IPS-NIHi11 (cell line): ENCODE measurements at places on chromosomes 3 and 15.
A peak's percentile ranks its signal among the peaks of the same experiment; 100 is the strongest.

- peak; percentile 78 for DNase-seq
Measured at GRCh38 chr3:194003114-194004057, 132.6 kb upstream of the HES1 start.

- no peak for DNase-seq
Measured at GRCh38 chr15:66937588-66937987, 127.8 kb upstream of the SMAD3 start.

DNA sequence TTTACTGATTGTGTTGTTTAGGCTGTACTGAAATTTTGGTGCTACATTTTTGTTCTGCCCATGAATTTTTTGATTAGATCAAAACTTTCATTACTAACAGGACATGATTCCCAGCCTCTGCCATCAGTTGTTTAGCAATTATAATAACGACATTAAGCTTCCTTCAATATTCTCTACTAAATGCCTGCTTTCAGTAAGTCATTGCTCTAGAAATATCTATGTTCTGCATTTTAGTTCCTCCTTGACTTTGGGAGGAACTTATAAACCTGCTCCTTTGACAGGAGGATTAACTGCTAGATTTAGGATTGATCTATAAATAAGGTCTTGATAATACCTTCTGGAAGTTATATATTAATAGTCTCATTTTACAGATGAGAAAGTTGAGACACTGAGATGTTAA lies 269.1 kb downstream of the RAP2B start:
- DNase-seq = no peak

GRCh38 chr3:158058495-158059130 lies 47.6 kb downstream of the SHOX2 start:
- no peak for DNase-seq

DNA sequence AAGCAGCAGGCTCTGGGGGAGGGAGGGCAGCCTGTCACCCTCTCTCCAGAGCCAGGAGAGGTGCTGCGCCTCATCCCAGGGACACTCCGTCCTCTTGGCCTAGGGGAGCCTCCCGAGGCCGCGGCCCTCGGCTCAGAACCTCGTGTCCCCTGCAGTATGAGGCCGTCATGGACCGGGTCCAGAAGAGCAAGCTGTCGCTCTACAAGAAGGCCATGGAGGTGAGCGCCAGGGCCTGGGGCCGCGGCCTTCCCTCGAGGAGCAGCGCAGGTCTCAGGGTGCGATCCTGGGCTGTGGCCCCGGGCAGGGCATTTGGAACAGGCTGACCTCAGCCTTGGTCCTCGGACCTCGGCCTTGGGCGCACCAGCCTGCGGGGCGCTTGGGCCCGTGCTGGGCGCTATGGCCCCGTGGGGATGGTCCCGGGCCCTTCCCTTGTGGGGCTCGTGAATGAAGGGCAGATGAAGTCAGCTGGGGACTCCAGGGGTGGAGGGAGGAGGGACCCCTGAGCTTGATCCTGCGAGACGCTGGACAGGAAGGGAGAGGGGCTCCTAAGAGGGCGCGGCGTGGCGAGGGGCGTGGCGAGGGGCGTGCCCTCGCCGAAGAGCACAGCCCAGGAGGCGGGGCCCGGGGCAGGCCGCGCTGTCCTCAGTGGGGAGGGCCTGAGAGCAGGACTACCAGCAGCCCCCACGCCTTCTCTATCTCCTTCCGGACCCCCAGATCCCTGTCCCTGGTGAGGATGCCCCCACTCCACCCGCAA lies 32.9 kb downstream of the PSTPIP1 start:
- peak; percentile 81 for DNase-seq

DNA sequence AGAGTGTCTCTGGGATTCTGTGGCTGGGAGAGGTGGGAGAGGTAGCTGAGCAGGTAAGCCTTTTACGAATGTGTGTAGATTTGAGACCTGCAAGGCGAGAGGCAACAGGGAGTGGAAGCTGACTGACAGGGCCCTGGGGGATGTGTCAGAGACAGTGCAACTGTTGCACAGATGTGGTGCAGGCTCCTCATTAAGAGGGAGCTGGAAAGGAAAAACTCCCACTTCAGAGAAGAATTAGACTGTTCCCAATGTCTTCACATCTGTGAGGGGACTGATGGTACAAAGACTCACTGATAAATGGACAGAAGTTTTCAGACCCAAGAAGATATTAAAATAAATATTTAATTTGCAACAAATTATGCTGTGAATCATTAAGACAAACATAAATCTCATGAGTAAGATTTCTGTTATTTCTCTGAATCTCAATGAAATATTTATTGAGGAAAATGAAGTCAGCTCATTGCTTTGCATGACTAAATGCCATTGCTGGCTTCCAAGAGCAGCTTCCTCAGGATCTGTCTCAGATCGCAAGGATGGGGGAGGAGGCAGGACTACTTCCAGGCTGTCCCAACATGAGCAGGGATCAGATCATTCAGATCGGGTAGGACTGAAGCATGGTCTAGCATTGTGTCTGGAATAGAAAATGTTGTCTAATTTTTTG lies 127.3 kb upstream of the ROPN1 start:
- DNase-seq = no peak

- DNase-seq = peak; percentile 38
Measured at GRCh38 chr3:65927576-65927975, 111.1 kb downstream of the MAGI1 start.

DNA sequence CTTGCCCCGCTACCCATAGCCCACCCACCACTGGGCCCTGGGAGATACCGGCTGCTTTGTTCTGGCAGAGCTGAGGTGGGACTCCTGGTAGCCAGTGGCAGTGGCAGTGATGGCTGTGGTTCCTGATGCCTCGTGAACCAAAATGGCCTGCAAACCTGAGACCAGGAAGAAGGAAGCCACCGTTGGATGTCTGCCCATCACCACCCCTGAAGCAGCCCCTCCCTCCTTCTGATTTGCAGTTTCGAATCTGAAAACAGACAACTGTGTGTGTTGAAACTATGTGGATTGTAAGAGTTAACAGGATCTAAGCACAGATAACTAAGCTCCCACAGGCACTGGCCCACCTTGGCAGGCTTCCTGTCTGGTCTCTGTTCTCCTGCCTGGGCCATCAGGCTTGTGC lies 66.6 kb downstream of the NUP210 start:
- no peak for DNase-seq

GRCh38 chr3:156787926-156788663 lies 38.1 kb upstream of the LEKR1 start:
- DNase-seq = no peak
